ENCODE measurements at places on chromosomes 6 and 20. TPM values are rescaled to one million over a fixed set of nuclear protein-coding genes. Genes with fewer than 3 reads are reported as not detected.

GRCh38 chr6:89037141-89037900 is 43.2 kb upstream of the PNRC1 start:
- peaks cover 10% of the 10 kb centered on the region for H3K4me1 ChIP-seq
- no peaks in the 10 kb centered on the region for H3K27me3 ChIP-seq
- no peak for DNase-seq
- H3K27ac ChIP-seq, result peak overlapping the region; percentile 80
- H3K36me3 ChIP-seq, result no peaks in the 10 kb centered on the region
- peak overlapping the region; percentile 23 for H3K4me3 ChIP-seq

GRCh38 chr20:42406826-42407225 is 782.9 kb downstream of the PTPRT start:
- H3K27ac ChIP-seq, result no peak overlapping the region
- DNase-seq, result no peak
- H3K4me3 ChIP-seq, result no peak overlapping the region

GRCh38 chr20:25049261-25050060 is 8.5 kb downstream of the ACSS1 start:
- H3K36me3 ChIP-seq, result peaks cover 10% of the 10 kb centered on the region
- no peak for DNase-seq
- no peak overlapping the region for H3K27ac ChIP-seq
- peaks cover 56% of the 10 kb centered on the region for H3K4me1 ChIP-seq
- no peaks in the 10 kb centered on the region for H3K27me3 ChIP-seq

GRM4 gene
- total RNA-seq, result not detected

GRCh38 chr6:44010411-44011349 is 116.6 kb downstream of the MRPL14 start:
- no peaks in the 10 kb centered on the region for H3K27me3 ChIP-seq
- peaks cover 6% of the 10 kb centered on the region for H3K4me1 ChIP-seq
- DNase-seq, result peak; percentile 33
- H3K4me3 ChIP-seq, result no peak overlapping the region

ADAT2 gene
- 6.9 TPM for total RNA-seq
